ENCODE measurements at places on chromosomes 4 and X.

- no peak for DNase-seq
Observed at GRCh38 chr4:126411047-126411446, 1096.3 kb downstream of the FAT4 start.

DNA sequence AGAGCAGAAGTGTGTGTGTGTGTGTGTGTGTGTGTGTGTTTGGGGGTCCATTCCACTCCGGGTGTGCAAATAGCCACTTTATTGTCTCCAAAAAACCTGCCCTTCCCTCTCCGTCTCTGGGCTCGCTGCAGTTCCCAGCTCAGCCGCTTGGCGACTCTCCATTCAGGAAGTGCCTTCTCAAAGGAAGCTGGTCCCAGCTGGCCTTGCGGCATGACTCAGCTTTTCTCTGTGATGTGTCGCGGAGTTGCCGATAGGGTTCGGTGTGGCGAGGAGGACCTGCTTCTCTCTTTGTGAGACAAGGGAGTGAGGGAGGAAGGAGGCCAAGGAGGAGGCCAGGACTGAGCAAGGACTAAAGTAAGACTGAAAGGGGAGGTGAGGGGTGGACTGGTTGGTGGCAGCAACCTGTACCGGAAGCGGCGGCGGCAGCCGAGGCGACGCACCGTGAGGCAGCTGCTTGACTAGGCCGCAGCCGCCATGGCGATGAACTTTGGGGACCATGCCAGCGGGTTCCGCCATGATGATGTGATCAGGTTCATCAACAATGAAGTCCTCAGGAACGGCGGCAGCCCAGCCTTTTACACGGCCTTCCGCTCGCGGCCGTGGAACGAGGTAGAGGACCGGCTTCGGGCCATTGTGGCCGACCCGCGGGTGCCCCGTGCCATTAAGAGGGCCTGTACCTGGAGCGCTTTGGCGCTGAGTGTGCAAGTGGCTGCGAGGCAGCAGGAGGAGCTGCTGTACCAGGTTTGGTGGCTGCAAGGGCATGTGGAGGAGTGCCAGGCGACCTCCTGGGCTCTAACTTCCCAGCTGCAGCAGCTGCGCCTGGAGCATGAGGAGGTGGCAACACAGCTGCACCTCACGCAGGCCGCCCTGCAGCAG, at the start of gene TEX13C:
Gene TEX13C (plus strand): TSS at position 226 of the 876 bp plus-strand sequence. CDS start 249 bp downstream, at position 475.
- DNase-seq, result no peak

DNA sequence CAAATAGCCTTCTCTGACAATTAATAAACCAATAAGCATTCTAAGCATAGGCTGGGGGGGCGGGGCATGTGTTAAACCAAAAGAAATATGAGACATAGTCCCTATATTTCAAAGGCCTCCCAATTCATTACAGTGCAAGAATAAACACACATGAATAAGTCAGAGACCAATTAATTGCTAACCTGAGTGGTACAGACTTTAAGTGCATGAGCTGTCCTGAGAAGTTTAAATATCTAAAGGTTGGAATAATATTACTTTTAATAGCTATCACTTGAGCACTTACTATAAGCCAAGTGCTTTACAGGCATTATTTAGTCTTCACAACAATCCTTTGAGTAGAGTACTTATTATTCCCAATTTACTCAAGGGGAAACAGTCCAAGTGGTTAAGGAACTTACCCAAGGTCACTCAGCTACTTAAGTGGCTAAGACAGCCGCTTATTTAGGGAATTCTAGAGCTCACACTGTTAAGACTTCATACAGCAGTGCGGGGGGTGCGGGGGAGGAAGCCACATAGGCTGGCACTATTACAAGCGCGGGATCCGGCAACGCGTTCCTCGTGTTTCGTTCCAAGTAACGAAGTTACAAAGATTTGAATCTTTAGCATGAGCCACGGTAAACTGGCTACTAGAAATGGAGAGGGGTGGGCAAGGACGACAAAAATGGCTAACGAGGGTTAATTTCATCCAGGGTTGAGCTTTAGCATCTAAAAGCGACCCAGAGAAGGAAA, 1.4 kb downstream of the THOC2 start:
- peak; percentile 2 for DNase-seq

DNA sequence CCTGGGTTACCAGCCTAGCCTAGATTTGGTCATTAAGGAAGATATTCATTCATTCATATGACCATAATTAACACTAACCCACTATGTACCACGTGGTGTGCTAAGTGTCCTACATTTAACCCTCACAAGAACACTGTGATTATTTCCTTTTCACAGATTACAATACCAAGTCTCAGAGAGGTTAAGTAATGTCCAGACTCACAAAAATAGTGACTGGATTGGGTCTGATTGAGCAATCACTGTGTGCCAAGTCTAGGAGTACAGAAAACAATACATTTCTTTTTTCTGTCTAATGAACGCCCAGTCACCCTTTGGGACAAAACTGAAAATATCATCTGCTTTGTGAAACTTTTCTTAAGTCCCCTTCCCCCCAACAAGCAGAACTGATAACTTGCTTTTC, 7.6 kb upstream of the DLG3 start:
- no peak for DNase-seq

- DNase-seq, result no peak
Observed at GRCh38 chrX:13069771-13070416, 25.5 kb upstream of the FAM9C start.

DNA sequence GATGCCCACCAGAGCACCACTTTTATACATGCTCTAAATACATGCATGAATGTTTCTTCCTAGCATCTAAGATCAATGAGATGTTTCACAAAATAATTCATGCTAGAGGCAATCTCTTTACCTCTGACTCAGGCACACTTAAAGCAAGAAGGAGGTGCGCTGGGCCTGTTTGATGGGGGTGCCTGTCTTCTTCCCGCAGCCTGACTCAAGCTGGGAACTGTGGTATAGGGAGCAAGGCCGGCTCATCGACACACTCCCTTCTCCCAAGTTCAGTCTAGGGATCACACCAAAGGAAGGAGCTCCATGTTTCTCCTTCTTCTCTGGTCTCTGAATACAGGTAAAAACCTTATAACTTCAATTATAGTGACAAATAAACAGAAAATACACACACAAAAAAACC, 333.8 kb upstream of the MAD2L1 start:
- DNase-seq, result no peak

DNA sequence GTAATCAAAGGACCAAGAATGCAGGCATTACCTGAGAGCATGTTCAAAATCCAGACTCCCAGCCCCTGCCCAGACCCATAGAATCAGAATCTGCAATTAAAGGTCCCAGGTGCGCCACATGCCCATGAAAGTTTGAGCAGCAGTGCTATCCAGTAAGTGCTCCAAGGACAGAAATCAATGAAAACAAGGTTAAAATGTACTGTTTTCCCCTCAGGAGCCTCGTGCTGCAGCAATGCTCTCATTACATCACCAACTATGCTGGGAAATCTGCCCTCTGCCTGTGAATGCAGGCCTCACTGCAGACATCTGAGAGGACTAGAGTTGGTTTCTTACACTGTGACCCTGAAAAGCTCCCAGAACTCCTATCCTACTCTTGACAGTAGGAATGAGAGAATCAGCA, 21.1 kb downstream of the ANXA5 start:
- DNase-seq, result no peak

Measured in Kasumi-1 (cell line).